Smooth muscle cell of the brain vasculature (primary cell): ENCODE measurements at places on chromosomes 16 and 17.

DNA sequence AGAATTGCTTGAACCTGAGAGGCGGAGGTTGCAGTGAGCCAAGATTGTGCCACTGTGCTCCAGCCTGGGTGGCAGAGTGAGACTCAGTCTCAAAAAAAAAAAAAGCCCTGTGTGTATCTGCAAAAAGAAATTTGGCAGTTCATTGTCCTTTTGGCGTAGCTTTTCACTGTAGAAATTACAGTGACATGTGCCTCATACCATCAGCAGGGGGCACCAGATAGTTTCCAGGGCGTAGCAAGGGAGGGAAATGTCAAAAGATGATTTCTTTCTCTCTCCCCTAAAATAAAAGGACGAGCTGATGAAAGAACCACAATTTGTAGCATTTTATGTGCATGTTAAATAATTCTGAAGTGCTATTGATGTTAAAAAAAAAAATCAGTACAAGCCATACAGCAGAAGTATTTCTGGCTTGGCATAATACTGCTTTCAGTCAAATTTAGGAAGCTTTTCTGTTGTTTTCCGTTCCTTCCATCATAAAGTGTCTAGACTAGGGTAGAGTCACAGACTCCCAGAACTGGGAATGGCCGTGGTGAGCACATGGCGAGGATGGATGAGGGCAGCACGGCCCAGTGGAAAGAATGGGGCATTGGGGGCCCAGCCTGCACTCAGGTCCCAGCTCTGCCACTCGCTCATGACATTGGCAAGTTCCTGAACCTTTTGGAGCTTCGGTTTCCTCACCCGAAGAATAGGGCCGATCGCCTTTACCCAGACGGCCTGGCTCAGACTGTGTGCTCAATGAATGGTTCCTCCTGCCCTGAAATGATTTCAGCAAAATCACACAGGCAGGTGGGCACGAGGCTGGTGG lies 59.8 kb upstream of the RPH3AL start:
- peak; percentile 23 for DNase-seq

DNA sequence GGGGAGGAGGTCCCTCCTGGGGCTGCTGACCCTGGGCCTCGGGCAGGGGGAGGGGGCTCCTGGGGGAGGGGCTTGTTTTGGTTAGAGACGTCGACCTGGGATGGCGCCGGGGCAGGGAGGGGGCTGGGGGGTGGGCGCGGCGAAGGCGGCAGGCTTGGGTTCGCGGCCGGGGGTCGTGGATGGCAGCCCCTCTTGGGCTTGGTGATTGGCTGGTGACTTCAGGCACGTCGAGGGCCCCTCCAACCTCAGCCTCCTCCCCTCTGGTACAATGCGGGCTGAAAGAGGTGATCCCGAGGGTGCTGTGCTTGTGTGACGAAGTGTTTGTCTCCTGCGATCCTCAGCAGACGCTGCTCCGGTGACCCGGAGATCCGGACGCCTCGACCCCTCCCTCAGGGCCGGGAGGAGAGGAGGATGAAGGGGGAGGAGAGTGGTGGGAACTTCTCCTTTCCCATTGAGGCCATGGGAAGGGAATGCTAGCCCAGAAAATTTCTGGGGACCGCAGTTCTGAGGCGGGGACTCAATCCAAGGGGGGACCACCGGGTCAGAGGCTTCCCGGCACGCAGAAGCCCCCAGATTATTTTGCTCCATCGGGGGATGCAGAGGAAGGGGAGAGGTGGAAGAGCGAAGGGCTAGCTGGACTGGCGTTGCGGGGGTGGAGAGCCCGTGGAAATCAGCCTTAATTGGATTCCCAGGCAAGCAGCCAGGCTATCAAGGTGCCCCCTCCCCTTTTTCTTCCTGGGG lies 43.9 kb downstream of the RAI1 start:
- DNase-seq, result no peak

DNA sequence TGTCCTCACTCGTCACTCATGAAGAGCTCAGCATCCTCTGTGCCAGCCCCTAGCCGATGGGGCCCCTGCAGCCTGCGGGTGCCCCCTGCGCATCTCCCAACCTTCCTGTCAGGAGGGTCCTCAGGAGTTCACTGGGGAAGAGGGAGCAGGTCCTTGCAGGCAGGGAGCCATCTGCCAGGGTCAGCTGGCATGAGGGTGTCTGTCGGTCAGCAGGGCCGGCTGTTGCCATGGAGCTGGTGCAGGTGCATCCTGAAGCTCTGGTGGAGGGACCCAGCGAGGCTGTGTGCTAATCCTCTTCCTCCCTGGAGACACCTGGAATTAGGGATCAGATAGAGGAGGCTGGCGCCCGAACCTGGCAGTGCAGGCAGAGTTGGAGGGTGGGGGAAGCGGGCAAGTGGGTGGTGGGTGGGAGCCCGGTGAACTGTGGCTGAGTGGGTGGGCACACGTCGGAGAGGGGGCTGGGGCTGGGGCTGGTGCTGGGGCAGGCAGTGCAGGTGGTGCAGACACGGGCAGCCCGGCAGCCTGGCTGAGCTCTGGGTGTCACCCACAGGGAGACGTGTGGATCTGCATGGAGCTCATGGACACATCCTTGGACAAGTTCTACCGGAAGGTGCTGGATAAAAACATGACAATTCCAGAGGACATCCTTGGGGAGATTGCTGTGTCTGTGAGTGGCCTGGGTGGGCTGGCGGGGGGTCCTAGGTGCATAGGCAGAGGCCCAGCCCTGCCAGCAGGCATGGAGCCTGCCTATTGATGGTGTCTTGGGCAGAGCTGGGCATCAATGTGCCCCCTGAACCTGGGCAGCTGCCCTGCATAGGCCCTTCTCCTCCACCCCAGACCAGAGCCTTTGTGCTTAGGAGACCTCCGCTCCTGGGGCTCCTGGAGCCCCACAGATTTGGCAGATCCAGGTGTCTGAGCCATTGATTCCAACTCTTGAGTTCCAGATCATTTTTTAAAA lies 17.4 kb downstream of the MAP2K3 start:
- no peak for DNase-seq

- no peak for DNase-seq
Measured at GRCh38 chr17:75819116-75819515, 25.1 kb downstream of the UNC13D start.

DNA sequence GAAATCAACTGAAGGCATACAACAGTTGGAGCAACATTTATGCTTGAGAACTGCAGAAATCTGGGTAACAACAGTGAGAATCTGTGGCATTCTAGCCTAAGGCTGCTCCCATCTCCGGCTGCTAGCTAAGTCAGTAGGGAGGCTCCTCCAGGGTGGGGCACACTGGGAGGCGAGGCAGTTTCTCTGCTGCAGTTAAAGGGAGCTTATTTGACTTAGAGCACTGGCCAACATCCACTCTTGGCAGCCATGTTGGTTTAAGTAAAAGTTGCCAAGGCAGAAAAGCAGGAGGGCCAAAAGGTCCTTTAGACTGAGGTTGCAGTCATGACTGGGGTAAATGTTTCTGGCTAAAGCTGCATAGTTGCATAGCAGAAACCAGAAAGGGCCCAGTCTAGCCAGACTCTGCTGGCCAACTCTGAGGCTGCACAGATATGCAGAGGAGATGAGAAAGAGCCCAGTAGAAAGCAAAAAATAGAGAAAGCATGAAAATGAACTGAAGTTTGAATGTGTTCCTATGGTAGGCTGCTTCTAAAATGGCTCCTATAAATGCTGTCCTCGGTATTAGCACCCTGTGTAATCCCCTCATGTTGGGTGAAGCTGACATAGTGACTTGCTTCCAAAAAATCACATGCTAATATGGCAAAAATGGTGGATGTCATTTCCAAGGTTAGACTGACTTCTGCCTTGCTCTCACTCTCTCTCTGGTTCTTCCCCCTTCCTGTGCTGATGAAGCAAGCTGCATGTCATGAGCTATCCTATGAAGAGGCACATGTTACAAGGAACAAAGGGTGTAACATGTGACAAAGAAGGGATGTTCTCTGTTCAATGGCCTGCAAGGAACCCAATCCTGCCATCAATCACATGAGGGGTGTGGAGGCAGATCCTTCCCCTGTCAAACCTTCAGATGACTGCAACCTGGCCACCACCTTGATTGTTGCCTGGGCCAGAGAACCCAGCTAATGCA lies 3.7 kb upstream of the C16orf78 start:
- DNase-seq, result no peak

- no peak for DNase-seq
Measured at GRCh38 chr17:82242698-82242976, 13.8 kb downstream of the SLC16A3 start.

GRCh38 chr16:75550211-75550662 lies 5.8 kb downstream of the TMEM231 start:
- no peak for DNase-seq

- no peak for DNase-seq
Measured at GRCh38 chr17:15958484-15958854, 13.5 kb downstream of the ADORA2B start.

DNA sequence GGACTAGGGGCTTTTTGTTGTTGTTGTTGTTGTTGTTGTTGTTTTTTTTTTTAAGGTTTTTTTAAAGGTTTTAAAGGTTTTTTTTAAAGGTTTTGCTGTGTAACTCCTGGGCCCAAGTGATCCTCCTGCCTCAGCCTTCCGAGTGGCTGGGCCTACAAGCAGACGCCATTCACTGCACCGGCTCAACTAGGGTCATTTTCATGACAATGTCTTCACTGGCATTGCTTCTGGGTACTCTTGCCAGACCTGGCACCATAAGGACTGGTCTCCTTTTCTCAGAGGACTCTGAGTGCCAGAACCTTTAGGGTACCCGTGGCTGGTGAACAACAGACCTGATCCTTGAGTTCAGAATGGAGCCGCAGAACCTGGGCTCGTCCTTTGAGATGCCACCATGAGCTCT lies 20.4 kb downstream of the POLR3E start:
- no peak for DNase-seq

DNA sequence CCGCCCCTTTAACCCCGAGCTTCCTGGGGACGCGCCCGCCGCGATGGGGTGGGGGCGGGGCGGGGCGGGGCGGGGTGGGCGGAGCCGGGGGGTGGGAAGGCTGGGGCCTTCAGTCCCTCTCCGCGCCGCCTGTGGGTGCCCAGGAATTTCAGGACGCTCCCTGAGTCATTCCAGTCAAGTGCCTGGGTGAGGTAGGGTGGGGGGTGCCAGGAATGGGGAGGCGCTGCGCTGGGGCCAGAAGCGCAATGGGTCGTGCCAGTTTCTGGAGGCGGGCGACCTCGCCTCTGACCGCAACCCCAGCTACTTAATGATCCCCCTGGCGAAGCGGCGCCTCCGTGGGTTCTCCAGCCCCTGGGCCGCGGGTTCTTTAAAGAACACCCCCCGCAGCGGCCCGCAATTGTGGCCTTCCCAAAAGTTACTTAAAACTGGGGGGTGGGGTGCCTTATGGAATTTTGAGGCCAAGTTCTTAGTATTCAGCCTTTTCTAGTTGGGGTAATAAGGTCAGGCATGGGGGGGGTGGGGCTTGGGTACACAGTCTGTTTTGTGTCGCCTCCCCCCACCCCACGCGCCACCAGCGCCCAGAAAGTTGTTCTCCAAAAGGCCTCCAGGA lies 826 bp upstream of the GSE1 start:
- no peak for DNase-seq

GRCh38 chr16:66164581-66165247 lies 201.8 kb upstream of the CDH5 start:
- DNase-seq, result no peak

DNA sequence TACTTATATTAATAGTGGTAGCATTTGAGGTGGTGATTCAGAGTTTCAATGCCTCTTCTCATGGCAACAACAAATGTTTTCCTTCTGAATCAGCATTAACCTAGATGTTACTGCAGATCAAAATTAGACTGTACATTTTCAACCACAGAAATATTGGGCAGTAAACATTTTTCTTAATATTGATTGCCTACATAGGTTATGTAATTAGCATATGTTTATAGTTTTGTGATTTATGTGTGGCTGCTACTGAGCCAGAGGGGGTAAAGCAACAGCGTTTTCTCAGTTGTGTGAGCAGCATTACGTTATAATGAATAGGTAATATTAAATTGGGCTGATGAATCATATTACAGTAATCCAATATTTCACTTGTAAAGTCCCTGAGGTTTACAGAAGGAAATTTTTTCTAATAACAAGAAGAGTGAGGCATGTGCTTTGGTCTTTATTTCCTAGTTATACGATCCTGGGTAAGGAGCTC lies 18.8 kb upstream of the BMERB1 start:
- DNase-seq, result no peak

DNA sequence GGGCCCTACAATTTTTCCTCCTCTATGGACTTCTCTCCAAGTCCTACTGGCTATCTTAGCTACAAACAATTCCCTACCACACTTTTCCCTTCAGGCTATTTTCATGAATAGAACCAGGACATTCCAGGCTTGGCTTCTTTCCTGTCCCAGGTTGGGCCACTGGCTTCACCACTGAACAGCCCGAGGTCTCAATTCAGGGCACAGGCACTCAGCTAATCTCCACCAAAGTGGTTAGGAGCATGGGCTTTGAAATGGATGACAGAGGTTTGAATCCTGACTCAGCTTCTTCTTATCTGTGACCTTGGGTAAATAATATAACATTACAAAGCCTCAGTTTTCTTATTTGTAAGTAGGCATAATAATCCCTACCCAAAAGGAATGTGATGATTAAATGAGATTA lies 50.9 kb upstream of the ZNF629 start:
- DNase-seq, result no peak
